ENCODE measurements at places on chromosomes 3 and 15. TPM values are rescaled to one million over a fixed set of nuclear protein-coding genes. Genes with fewer than 3 reads are reported as not detected.
A peak's percentile ranks its signal among the peaks of the same experiment; 100 is the strongest.

The CCDC39 gene
- not detected for total RNA-seq

The PLA2G4D gene
- total RNA-seq: not detected

The CCDC50 gene
- 15.4 TPM for total RNA-seq

The NPAP1 gene
- total RNA-seq: not detected

The ASB14 gene
- total RNA-seq: not detected

The ADAMTS7 gene
- total RNA-seq: 0.10 TPM

- DNase-seq: no peak
Measured at GRCh38 chr3:114329823-114330222, 36.0 kb downstream of the TIGIT start.

GRCh38 chr3:53846851-53847155 lies 435 bp downstream of the IL17RB start:
- no peak for DNase-seq

GRCh38 chr3:53703630-53704362 lies 142.4 kb downstream of the CHDH start:
- no peak for DNase-seq

DNA sequence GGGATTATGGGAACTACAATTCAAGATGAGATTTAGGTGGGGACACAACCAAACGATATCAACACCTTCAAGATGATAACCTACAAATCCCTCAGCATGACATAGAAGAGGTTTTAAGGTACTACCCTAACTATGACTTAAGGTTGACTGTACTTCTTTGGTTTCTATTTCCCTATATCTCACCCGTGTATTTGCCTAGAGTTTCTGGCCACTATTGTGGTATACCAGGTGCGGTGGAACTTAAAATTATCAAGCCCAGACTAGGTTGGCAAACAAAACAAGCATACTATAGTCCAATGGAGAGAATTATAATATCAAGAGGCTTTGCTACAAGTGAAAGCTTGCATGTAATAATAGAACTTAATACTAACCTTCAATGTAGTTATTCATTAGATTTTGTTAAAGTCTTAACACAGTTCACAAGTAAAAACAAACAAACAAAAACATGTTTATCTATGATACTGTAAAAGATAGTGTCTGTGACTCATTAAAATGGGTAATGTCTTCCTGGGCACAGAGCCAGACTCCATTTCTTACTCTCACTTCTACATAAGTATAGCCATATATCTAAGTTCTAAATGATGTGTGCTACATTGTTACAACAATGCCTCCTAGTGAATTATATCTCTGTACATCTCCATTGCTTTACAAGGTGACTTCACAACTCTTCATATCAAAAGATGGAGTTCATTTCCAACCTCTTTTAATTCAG lies 479.1 kb downstream of the ZBBX start:
- no peak for DNase-seq

GRCh38 chr15:70518201-70519003 lies 245.0 kb downstream of the UACA start:
- no peak for DNase-seq

DNA sequence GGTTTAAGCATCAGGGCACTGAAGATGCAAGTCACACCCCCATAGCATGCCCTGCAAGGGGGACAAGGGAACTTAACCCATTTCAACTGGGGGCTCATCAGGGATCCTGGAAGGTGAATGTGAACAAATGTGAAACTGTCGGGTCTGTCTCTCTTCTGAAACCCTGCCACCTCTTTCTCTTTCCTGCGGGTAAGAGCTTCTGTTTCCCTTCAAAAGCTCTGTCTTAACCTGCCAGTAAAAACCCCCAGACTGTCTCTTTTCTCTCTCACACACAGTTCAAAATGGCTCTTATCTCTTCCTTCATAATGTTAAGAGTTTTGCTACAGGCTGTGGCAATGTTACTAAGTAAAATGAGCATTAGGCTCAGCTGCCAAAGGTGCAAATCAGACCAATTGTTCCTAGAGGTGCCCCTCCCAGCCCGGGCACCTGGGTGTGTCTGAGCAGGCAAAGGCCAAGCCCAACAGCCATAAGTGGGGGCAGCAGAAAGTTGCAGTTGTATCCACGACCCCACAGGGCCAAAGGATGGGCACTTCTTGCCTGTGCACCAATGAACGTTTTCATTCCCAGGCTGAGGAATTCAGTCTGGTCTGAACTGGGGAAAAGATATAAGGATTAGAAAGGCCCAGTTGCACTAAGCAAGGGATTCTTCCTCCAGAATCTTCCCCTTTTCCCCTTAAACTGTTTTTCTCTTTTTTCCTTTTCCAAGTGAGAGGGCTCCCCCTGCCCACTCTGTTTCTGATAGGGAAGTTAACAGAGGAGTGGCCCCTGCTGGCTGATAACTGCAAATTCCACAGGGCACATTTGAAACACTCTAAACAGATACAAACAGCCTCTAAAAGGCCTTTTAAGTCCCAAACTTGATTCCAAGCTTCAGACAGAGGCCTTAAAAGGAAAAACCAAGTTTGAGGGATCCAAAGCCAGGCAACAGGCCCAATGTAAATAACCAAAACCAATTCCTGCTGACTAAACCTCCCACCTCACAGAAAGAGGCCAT lies 113.8 kb upstream of the EPHA6 start:
- DNase-seq: no peak

GRCh38 chr3:52971895-52972294 lies 74.0 kb downstream of the SFMBT1 start:
- no peak for DNase-seq

GRCh38 chr3:151262871-151263525 lies 15.3 kb downstream of the P2RY14 start:
- DNase-seq: no peak

- no peak for DNase-seq
Measured at GRCh38 chr3:78041486-78041885, 1001.6 kb downstream of the ROBO2 start.

GRCh38 chr3:10911350-10912002 lies 81.1 kb upstream of the SLC6A1 start:
- DNase-seq: no peak

DNA sequence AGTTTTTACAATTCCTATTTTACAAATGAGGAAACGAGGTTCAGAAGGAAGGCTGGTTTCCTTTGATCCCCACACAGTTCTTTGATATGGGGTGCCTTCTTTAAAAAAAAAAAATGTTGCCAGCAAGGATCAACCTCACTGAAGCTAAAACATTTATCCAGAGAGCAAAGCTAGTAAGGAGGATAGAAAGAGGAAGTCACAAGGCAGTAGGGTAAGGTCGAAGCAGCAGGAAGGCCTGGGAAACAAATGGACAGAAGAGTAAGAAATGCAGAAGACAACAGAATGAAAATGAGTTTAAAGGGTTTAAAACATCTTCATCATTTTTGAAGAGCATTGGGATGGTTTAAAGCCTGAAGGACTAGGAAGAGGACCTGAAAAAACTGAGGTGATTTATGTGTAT lies 30.6 kb upstream of the CP start:
- DNase-seq: no peak

DNA sequence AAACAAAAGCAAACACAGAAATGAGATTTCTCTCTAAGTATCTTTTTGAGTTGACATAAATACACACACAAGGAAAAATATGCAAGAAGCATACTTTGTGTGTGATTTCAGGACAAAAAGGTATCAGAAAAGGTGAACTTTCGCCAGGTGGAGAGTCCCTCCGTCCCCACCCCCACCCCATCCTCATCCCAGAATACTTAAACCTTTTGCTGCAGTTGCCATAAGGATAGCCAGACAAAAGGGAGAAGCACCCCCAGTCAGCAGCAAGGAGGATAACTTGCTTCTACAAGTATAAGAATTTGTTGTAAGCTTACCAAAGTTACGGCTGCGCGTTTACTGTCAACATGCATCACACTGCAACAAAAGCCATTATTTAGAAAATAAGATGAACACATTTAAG lies 10.3 kb downstream of the FOXP1 start:
- DNase-seq: no peak

GRCh38 chr3:29189328-29189727 lies 91.5 kb upstream of the RBMS3 start:
- DNase-seq: no peak

DNA sequence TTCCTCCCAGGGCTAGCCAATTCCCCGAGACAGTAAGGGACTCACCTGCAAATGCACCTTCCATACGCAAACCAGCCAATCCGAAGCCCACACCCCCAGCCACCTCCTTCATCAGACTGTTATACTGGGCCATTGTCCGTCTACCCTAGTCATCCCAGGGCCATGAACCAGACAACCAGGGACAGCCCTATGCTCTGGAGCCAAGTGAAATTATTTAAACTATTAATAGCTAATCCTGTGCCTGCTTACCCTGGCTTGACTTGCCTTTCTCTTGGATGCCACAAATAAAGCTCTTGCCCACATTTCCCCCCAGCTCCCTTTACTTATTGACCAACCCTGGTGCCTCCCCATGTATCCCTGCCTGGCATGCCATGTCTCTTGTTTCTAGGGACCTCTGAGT lies 4.0 kb upstream of the CHRNB4 start:
- no peak for DNase-seq

DNA sequence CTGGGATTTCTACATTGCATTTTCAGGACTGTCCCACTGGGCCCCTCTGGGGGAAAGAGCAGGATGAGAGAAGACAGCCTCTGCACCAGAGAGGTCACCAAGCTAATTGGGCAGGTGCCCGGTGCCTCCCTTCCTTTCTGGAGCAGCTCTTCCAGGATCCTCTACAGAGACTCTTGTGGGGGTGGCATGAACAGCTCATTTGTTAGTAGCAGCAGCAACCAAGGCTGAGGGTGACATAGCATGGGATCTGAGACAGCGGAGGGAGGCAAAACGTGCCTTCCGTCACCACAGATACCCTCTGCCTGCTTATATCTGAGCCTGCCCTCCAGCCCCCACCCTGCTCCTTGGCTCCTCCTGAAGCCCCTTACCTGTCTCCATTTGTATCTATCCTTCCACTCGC lies 83.1 kb upstream of the OXTR start:
- no peak for DNase-seq

GRCh38 chr3:72614394-72615074 lies 233.7 kb downstream of the SHQ1 start:
- DNase-seq: no peak

DNA sequence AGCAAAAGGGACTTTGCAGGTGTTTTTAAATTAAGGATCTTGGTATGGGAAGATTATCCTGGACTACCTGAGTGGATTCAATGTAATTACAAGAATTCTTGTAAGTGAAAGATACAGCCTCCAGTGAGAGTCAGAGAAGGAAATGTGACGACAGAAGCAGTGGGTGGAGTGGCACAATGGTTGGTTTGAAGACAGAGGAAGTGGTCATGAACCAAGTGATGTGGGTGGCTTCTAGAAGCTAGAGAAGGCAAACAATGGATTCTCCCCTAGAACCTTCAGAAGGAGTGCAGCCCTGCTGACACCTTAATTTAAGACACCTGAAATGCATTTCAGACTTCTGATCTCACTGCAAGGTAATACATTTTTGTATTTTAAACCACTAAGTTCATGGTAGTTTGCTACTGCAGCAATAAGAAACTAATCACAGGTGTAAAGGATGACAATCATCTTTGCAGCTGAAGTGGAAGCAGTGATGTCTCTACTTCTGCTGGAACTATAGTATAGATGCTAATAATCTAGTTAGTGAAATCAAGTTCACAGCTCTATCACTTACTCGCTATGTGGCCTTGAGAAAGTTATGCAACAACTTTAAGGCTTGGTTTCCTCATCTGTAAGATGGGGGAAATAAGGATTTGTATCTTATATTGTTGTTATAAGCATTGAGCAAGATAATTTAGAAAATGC lies 403.4 kb upstream of the SUCLG2 start:
- peak; percentile 78 for DNase-seq

GRCh38 chr3:23741036-23741706 lies 64.6 kb upstream of the UBE2E1 start:
- no peak for DNase-seq

- no peak for DNase-seq
Measured at GRCh38 chr3:129913618-129914017, 20.1 kb upstream of the TMCC1 start.

- no peak for DNase-seq
Measured at GRCh38 chr15:44215594-44215993, 20.5 kb upstream of the FRMD5 start.

DNA sequence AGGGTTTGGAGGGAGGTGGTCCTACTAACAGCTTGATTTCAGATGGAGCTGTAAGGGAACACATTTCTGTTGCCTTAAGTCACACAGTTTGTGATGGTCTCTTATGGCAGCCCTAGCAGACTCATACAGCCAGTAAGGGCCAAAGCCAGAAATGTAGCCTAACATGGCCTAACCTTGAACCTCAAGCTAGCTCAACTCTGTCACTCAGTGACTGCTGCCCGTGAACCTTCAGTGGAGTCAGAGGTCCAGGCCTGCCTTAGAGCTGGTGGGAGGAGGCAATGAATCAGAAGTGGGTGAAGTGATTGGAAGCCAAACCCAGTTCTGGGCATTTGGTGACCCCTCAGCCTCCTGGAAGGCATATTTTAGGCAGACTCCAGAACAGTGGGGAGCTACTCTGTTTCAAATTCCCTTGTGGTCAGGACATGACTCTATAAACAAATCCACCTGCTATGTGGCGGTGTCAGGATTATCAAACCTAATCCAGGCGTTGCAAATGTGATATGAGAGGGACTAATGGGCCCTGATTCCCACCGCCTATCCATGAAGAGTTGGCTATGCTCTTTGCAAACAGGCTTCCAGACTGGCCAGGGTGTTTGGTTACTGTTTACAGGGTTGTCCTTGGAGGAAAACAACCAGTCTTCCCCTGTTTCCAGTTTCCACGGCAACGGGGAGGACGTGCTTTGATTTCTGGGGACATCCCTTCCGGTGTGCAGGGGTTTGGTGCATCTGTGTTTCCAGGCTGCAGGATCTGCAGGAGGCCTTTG lies 105.9 kb upstream of the AGBL1 start:
- DNase-seq: no peak

DNA sequence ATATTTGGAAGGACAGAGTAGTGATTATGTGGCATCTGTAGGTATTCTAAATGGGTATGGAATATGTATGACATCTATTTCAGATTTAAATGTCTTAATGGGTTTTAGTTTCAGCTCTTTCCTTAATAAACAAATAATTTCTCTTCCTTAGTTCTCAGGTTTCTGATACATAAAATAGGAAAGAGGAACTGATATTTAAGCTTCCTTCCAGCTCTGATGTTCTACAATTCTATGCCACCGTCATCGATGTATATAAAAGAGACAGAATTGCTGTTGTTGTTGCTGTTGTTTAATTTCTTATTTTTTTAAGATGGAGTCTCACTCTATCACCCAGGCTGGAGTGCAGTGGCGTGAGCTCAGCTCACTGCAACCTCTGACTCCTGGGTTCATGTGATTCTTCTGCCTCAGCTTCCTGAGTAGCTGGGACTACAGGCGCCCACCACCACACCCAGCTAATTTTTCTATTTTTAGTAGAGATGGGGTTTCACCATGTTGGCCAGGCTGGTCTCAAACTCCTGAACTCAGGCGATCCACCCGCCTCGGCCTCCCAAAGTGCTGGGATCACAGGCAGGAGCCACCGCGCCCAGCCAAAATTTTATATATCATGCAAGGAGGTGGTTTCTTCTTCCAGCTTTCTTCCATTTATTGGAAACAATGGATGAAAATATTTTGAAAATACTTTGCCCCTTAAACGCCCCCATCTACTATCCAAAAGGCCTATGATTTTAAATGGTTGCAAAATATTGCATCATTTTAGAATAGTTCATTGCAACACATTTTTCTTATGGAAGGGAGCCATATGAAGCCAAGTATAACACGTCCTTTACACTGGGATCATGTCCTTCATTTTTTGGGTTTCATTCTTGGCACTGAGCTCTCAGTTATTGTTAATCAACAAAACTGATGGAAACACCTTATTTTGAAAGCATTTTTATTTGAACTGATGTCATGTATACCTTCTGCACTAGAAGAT lies 13.9 kb upstream of the C15orf61 start:
- no peak for DNase-seq

- DNase-seq: no peak
Measured at GRCh38 chr3:107650788-107651187, 128.0 kb downstream of the BBX start.
